ENCODE measurements at places on chromosomes 11 and 22. TPM values are rescaled to one million over a fixed set of nuclear protein-coding genes. Genes with fewer than 3 reads are reported as not detected.

GRCh38 chr11:3001496-3001895, 9.4 kb upstream of the NAP1L4 start:
- no peak for DNase-seq

DNA sequence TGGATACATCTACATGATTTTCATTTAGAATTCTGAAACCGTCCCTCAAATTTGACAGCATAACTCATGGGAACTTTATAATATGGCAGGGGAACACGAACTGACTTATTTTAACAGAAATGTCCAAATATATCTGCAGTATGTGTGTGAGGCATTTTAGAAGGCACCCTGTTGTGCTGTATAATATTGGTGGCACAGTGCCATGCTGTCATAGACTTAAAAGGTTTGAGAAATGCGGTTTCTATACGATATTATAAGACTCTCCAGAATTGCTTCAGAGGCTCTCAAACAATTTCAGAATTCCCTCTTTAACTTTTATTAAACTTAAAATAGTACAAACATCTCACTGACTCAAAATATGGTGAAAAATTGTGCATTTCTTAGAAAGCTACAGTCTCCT, 181.6 kb downstream of the MSANTD4 start:
- DNase-seq, result no peak

DNA sequence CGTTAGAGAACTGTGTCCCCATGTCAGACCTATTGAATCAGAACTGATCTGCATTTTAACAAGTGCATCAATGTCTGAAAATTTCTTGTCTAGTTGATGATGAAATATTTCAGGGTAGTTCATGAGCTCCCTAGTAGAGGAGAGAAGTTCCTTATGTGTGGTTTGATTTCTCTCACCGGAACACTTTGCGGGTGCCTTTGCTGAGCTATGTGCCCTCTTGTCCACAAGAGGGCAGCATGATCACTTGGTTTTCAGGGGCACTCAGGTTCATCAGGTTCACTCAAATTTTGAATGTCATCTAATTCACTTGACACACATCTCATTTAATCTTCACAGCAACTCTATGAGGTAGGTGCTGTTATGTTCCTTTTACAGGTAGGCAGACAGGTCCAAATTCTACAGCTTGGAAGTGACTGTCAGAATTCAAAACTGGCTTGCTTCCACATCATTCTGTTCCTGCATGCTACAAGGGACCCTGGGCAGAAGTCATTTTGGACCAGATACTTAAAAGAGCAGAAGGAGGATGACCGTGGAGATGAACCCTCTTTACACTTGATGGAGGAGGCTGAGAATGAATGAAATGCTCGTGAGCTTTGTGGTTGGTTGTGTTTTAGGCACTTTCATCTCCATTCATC, 55.6 kb downstream of the P4HA3 start:
- DNase-seq, result no peak

GRCh38 chr11:17810746-17811145, 76.2 kb downstream of the KCNC1 start:
- no peak for DNase-seq

DNA sequence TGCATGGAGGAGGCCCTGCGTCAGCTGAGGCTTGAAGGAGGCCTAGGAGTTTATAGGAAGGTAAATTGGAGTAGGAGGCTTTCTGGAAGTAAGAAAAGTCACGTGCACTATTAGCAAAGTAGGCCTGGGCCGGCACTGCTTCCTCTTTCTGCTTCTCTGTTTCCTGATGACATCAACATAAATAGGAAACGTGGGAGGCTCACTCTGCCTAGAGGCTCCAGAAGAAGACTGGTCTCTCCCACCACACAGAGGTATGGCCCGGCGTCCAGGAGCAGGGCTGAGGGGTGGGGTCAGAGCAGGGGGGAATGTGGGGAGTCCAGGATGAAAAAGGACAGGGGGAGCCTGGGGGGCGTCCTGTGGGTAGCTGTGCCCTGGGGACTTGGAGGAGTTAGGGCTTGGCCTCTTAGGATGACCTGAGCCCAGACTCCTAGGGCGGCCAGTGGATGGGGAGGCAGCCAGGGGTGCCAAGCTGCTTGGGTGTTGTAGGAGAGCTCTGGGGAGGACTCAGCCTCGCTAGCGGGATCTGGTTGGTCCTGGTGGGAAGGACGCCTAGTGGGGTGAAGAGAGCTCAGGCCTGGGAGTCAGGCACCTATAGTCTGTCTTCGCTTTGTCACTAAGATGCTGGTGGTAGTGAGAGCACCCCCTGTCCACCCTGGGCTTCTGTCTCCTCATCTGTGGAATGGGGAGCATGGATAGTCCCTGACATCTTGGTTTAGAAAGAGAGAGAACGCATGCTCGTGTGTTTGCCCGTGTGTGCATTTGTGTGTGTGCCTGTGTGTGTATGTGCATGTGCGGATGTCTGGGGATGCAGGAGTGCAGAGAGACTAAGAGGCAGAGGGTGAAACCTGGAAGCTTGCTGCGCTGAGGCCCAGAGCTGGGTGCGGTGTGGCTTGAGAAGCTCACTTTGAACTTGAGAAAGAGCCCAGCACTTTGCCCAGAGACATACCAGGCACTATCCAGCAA, at the start of gene CSF2RB:
CSF2RB (plus strand) TSS at position 202 of the 963 bp plus-strand sequence. CDS start 8,580 bp downstream, outside the sequence.
- peak; percentile 48 for DNase-seq

DNA sequence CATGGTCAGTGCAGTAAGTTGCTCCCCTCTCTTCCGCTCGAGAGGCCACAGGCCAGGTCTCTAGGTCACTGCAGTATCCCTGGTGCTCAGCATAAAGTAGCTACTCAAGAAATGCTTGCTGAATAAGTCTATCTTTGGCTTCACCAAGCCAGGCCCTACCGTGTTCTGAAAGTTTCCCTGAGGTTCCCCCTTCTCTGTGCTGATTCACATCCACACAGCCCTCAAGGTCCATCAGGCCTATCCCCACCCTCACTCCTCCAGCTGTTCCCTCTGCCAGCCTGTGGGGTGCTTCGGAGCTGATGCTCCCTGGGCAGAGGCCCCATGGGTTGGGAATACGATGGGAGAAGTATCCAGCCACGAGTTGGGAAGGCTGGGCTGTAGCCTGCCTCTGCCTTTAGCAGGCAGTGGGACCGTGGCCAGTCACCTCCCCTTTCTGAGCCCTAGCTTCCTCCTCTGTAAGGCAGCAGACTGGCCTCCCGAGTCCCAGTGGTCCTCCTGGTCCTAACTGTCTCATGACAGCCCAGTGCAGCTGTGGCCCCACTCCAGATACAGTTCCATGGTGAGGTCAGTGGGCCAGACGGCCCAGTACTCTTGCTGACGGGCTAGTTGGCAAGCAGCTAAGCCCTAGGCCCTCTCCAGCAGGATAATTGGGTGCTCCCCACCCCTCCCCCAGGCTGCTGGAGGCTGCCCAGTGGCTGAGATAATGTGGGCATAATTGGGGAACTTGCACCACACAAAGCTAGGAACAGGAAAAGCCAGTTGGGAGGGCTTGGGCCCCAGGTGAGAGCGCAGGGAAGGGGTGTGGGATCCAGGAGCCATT, 48.2 kb downstream of the NECTIN1 start:
- no peak for DNase-seq

DNA sequence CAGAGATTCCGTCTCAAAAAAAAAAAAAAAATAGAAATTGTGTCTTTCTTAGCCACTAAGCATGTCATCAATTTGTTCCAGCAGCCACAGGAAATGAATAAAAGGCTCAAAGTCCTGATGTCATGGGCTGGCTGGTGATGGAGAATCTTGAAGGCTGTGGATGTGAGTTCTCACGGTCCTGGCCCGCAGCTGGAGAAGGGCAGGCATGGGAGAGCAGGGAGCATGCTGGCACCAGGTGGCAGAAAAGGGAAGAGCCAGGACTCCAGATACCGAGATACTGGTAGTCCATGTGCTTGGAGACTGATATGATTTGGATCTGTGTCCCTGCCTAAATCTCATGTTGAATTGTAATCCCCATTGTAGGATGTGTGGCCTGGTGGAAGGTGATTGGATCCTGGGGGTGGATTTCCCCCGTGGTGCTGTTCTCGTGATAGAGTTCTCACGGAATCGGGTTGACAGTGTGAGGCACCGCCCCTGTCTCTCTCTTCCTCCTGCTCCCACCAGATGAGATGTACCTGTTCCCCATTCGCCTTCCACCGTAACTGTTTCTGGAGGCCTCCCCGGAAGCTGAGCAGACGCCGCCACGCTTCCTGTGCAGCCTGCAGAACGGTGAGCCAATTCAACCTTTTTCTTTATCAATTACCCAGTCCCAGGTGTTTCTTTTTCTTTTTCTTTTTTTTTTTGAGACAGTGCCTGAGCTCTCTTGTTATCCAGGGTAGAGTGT, 18.1 kb downstream of the MRGPRD start:
- peak; percentile 16 for DNase-seq

DNA sequence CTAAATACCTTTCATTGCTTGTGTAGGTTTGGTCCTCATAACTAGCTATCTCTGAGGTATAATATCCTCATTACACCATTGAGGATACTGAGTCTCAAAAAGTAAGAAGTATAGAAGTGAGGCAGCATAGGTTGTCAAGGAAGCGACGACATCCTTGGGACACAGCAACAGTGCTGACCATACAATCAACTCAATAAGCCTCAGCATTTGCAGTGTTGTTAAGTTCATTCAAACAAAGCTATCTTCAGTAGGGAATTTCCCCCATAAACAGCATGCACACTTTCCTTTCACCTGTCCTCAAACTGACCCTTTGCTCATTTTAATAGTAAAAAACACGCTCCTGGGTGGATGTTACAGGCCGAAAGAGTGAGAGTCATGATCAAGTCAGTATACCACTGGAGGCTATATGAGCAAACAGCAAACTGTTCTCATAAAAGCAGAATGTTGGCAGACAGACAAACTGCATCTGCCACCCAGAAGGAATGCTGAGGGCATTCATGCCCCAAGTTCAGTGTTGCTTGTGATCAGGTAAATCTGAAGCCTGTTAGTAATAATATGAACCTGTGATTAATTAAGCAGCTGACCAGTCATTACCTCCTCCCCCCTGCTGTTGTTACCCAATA, 756.2 kb upstream of the TENM4 start:
- no peak for DNase-seq

- DNase-seq, result peak; percentile 83
Measured at GRCh38 chr22:30606455-30607299, at the start of gene TCN2. Gene TCN2, plus strand, starts transcription at chr22:30607174. Its CDS starts 158 bp downstream, at chr22:30607332.

DNA sequence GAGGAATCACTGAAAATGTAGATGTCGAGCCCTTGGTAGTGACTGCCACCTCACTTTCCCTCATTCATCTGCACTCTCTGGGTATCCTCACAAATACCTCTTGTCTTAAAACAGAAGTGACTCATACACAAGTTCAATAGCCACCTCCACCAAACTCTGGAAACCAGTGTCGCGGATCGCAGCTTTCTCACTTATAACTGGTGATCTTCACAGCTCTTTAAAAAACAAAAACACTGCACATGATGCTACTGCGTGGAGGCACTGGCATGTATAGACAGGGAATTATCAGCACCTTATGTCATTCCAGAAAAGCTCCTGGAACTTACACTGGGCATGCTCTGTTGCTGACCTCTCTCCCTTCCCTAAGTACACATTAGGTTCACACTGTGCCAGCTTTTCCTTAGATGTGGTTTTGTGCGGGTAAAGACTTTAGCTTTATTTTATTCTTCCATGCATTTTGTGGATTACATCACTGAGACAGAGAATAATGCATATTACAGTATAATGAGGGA, 425.5 kb upstream of the CADM1 start:
- no peak for DNase-seq

- DNase-seq, result no peak
Measured at GRCh38 chr11:48099916-48100446, 116.6 kb upstream of the OR4B1 start.

DNA sequence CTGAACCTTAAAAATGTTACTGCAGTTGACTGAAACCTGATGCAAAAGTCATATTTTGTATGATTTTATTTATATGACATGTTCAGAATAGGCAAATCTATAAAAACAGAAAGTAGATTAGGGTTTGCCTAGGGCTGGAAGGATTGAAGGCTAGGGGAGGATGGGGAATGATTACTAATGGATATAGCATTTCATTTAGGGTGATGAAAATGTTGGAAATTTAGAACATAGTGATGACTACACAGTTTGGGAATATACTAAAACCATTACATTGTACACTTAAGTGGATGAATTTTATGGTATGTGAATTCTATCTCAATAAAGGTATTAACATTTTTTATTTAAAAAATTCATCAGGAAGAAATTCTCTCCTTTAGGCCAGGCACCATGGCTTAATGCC, 22.9 kb upstream of the PAFAH1B2 start:
- no peak for DNase-seq

DNA sequence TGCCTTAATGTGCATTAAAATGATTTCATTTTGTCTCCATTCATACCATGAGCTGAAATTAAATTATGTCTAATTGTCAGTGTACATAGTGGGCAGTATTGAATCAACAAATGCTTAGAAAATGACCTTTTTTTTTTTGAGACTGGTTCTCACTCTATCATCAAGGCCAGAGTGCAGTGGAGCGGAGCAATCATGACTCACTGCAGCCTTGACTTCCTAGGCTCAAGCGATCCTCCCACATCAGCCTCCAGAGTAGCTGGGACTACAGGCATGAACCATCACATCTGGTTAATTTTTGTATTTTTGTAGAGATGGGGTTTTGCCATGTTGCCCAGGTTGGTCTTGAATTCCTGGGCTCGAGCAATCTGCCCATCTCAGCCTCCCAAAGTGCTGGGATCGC, 117.0 kb upstream of the BLID start:
- no peak for DNase-seq

GRCh38 chr11:94007906-94008305, 13.2 kb upstream of the HEPHL1 start:
- DNase-seq, result no peak

GRIA4 gene
- total RNA-seq, result 1.6 TPM

XPNPEP3 gene
- 14.6 TPM for total RNA-seq

DBX1 gene
- not detected for total RNA-seq

SPON1 gene
- total RNA-seq, result 85.5 TPM

All from mucosa of descending colon (tissue), 3 donors.